ENCODE measurements at places on chromosomes 7 and 10.

DNA sequence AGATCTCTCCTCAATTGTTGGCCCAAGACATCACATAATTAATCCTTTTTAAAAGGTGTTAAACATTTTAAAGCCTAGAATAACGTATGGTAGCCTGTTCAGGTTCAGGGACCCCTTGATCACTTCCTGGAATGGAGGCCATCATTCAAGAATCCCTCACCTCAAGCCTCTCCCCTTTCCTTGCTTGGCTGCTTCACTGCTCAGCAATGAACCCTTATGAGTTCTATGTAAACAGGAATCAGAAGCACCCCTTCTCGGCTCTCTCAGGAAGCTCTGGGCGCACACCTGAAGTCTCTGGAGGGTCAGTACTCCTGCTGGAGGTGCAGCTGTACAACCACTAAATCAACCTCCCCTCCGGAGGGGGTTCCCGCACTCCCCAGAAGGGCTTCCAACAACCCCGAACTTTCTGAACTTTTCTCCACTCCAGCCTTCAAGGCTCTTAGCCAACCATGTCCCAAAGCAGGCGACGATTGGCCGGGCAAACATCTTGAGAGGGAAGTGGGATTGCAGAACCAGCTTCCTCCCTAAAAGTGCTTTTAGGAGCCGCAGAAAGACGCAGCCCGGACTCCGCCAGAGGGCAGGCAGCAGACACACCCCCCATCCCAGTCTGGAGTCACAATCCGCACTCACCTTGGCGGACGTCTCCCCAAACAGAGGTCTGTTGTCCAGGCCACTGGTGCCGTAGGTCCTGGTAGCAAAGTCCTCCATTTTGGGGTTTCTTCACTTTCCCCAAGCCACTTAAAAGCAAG lies 562 bp downstream of the TMEM243 start:
- peak; percentile 79 for DNase-seq

DNA sequence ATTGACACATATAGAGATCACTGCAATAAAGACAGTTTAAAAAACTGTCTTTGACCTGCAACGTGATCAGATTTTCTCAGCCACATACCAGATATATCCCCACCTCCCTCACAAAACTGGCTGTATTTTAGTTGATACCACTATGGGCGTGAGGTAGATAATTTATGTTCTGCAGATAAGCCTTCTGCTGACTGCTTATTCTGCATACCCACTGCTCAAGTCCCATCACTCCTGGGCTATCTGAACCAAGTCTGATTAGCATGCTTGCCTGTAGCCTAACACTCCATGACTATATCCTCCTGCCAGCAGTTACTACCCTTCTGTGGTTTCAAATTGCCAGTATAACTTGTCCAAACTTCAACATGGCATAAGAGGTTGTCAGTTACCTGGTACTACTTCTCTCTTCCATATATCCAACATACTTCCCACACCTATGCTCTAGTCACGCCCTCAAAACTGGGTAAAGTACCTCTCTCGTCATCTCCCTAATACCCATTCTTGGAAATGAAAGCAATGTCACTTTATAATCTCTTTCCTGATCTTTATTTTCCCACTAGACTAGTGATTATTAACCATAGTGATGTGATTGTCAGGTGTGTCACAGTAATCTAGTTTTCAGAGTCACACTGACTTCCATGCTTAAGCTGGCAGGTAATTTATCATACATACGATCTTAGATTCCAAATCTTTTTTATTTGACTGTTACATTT lies 70.7 kb downstream of the MALSU1 start:
- DNase-seq: no peak

DNA sequence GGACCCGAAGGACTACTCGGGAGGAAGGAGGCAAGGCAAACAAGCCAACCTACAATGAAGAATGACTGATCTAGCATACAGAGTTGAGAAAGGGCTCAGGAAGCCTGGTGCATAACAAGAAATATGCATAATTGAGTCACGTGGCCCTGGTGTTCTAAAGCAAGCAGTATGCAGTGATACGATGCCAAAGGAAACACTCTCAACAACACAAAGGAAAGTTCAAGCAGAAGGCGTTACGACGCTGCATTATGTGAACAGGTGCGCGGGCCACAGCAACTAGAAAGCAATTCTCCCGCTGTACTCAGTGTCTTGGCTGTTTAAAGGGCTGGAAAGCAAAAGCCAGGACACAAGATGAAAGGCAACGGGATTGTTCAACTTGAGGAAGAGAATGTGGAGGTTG lies 100.8 kb downstream of the PRTFDC1 start:
- DNase-seq: peak; percentile 43

DNA sequence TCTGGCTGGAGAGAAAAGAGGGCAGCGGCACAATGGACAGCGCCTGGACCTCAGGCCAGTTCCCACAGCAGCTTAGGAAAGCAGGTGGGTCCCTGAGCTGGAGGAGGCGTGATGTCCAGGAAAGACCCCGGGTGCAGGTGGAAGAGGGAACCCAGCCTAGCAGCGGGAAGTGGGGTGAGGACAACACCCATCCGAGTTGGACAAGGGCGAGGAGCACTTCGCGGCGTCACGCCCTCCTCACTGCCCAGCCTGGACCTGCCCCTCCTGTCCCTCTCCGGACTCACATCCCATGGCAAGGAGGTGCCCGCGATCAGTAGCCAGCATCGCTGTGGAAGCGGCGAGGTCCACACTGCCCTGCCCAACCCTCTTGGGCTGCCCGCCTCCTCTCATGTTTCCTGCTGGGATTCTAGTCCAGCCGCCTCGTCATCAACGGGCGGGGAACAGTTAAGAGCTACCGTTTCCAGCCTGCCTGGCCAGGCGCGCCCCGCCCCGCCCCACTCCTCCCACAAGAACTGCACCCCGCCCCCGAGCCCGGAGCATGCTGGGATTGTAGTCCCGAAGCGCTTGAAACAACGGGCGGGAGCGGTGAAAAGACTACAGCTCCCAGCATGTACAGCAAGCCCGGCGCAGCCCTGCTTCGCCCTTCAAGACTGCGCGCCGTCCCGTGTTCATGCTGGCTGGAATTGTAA lies 930.6 kb upstream of the ZNF722 start:
- no peak for DNase-seq

- DNase-seq: no peak
These were observed 40.2 kb upstream of the PRSS58 start for GRCh38 chr7:142298009-142298408.

GRCh38 chr7:14377646-14378266 lies 388.3 kb upstream of the ETV1 start:
- DNase-seq: no peak
